Naive thymus-derived CD4-positive, alpha-beta T cell (primary cell): ENCODE measurements at places on chromosomes 1 and 21. TPM values are rescaled to one million over a fixed set of nuclear protein-coding genes. Genes with fewer than 3 reads are reported as not detected.

S100A1 gene
- not detected for total RNA-seq

RXFP4 gene
- not detected for total RNA-seq

B3GALT6 gene
- total RNA-seq = 10.9 TPM

SPATA45 gene
- total RNA-seq = not detected

RGS13 gene
- 0.56 TPM for total RNA-seq

SNX7 gene
- 0.19 TPM for total RNA-seq

RAB29 gene
- 52.0 and 55.5 TPM in 2 replicates for total RNA-seq

FCGR3B gene
- total RNA-seq = not detected

CYP4Z1 gene
- total RNA-seq = not detected

IGSF9 gene
- total RNA-seq = 0.12 TPM

AADACL4 gene
- total RNA-seq = not detected

CYP4A11 gene
- total RNA-seq = not detected

OXCT2 gene
- total RNA-seq = 0.27 TPM

DOP1B gene
- 13.1 TPM for total RNA-seq

HLX gene
- not detected for total RNA-seq

SYNC gene
- total RNA-seq = not detected

IL24 gene
- not detected for total RNA-seq

RAB3GAP2 gene
- total RNA-seq = 49.8 TPM

CNR2 gene
- total RNA-seq = 0.19 TPM

OR2T29 gene
- total RNA-seq = not detected

DIPK1A gene
- total RNA-seq = 15.8 and 16.7 TPM in 2 replicates

OR14K1 gene
- total RNA-seq = not detected

FHAD1 gene
- total RNA-seq = not detected

GJB3 gene
- not detected for total RNA-seq

ACKR1 gene
- total RNA-seq = not detected

OR2L3 gene
- not detected for total RNA-seq

PRKCZ gene
- 29.6 TPM for total RNA-seq

SORT1 gene
- total RNA-seq = 25.6 TPM

MDM4 gene
- 278 TPM for total RNA-seq

OR2AK2 gene
- not detected for total RNA-seq

PGBD2 gene
- total RNA-seq = 17.2 TPM

PTGS2 gene
- 0.10 and 0.17 TPM in 2 replicates for total RNA-seq

NOL9 gene
- 80.6 TPM for total RNA-seq

ASPM gene
- total RNA-seq = 0.08 TPM

LACTBL1 gene
- not detected for total RNA-seq

C4BPA gene
- not detected for total RNA-seq

SZRD1 gene
- total RNA-seq = 82.5 TPM

SLC30A10 gene
- not detected for total RNA-seq
